ENCODE measurements at places on chromosomes 3 and 15. TPM values are rescaled to one million over a fixed set of nuclear protein-coding genes. Genes with fewer than 3 reads are reported as not detected.

Gene CHDH
- total RNA-seq = 0.06 TPM

DNA sequence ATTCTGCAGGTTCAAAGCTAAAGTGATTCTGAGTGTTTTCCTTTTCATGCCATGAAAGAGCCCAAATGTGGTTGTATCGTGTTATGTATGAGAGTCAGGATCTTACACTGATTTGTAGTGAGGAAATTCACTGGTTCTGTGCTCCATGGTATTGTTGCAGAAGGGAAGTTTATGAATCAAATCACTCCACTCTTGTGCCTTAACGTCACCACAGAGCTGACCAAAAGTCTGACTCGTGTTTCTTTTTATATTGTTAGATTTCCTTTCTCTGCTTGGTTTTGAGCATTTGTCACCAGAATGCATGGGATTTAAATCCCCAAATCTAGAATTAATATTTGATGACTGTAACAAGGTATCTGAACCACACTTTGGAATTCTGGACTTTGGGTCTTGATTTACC is 29.1 kb upstream of the SLC30A4 start:
- DNase-seq = no peak

- DNase-seq = no peak
Measured at GRCh38 chr3:39404943-39405686, 1.4 kb upstream of the RPSA start.

DNA sequence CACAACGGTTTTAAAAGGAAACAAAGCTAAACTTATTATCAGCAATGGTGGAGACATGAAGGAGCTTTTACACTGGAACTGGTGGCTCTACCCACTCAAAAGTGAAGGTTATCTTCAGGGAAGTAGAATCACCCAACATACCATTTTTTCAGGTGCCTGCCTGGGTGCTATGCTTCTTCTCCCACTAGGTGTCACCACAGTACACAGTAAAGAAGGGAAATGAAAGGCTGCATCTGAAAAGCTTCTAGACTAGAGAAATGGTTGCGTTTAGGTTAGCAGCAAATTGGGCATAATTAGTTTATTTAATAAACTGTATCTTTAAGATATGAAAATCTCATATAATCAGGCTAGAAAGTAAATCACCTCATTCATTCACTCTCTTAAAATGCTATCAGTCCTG is 47.0 kb upstream of the SELENOK start:
- DNase-seq = no peak

Measured in glomerular endothelial cell (primary cell).